ENCODE measurements at places on chromosomes 5 and 9.

GRCh38 chr5:54325610-54326311 is 15.4 kb upstream of the ARL15 start:
- no peak for DNase-seq

DNA sequence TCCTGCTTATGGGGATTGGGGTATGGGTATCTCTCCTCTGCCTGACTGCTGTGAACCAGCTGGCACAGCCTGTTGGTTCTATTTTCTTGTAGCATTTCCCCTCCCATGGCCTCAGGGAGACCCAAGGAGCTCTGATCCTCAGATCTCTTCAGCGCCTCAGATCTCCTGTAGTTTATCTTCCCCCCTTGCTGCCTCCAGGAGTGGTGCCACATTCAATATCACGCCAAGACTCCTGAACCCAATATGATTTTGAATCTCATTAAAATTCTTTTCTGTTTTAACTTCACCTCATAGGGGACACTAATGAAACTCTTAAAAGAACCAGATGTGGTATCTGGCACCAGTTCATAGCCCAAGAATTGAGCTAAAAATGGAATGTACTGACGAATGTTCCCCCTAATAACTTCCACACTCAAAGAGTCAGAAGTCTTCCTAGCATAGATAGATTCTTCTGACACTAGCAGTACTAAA is 59.6 kb upstream of the LIFR start:
- no peak for DNase-seq

GRCh38 chr5:62059960-62060359 is 246.0 kb upstream of the KIF2A start:
- no peak for DNase-seq

GRCh38 chr5:112570708-112571444 is 151.8 kb upstream of the EPB41L4A start:
- no peak for DNase-seq

DNA sequence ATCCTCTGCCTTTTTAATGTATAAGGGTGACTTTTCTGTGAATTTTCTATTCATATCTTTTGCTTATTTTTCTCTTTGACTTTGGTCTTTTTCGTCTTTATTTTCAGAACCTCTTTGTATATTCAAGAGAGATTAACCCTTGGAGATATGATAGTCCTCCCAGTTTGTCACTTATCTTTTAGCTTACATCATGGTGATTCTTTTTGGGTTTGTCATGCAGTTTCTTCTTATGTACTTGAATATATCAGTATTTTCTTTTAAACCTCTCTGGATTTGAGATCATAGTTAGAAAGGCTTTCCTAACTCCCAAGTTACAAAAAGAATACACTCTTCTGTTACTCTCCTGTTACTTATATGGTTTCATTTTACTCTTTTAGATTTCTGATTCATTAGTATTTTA is 27.5 kb upstream of the GPR21 start:
- DNase-seq, result no peak

- no peak for DNase-seq
These were observed 48.5 kb upstream of the NEK6 start for GRCh38 chr9:124209279-124209678.

- DNase-seq, result no peak
These were observed 303.2 kb upstream of the GRAMD2B start for GRCh38 chr5:126119887-126120442.
